ENCODE measurements at places on chromosomes 5 and 9. TPM values are rescaled to one million over a fixed set of nuclear protein-coding genes. Genes with fewer than 3 reads are reported as not detected.

DNA sequence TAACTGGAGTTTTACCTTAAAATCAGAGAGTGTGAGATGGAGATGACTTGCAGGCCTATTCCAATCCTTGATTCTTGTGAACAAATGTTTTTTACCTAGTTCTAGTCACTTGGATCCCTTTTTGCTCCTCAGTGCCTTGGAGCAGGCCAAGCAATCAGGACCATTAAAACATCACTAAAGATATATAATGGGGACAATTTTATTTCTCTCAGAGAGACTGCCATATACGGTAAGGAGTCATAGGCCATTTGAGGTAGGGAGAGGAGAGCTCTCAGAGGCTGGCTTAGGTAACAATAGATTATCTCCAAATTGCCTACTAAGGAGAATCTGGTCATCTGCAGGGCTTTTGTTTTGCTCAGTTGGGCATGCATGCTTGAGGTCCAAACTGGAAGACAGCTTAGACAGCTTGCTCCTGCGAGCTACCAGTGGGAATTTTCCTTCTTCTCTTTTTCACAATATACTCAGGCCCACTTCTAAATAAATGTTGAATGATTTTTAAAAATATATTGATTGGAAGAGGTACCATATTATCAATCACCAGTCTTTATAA, 44.0 kb downstream of the FREM1 start:
- no peak for DNase-seq

GRCh38 chr5:1431021-1431811, 14.0 kb downstream of the SLC6A3 start:
- DNase-seq: no peak

DNA sequence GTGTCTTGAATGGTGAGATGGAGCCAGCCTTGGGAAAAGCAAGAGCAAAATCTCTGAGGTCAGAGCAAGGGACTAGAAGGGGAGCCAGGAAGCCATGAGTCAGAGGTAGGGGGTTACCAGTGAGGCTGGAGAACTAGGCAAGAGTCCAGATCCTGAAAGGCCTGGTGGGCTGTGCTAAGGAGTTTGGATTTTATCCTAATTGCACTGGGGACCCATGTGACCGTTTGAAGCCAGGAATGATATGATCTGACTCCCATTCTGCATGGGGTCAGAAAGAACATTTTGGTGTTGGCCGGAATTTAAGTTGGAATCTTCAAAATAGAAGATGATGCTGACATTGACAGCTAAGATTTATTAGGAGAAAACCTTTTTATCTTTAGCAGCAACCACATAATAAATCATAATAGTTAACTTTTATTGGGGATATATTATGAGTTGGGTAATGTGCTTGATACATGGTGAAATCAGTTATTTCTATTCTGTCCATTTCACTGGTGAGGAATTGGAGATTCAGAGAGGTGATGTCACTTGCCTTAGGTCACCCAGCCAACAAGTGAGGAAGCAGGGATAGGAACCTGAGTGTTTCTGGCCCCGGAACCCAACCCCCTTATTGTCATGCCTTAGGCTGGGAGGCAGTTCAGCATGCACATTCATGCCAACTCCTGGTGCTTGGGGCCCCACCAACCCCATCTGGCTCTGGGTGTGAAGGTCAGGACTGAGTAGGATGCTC, 61.5 kb upstream of the RARS1 start:
- no peak for DNase-seq

DNA sequence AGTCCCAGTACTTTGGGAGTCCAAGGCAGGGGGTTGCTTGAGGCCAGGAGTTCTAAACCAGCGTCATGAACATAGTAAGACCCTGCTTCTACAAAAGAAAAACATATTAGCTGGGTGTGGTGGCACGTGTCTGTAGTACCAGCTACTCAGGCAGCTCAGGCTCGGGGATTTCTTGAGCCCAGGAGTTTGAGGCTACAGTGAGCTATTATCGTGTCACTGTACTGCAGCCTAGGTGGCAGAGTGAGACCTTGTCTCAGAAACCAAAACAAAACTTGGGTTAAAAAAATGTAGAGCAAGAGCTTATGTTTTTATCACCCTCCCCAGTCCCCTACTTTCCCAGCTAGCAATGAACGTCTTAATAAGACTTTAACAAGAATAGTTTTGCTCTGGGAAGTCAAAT, 46.7 kb downstream of the UHRF2 start:
- no peak for DNase-seq

- DNase-seq: no peak
Measured at GRCh38 chr5:337563-338130, 16.1 kb downstream of the AHRR start.

DNA sequence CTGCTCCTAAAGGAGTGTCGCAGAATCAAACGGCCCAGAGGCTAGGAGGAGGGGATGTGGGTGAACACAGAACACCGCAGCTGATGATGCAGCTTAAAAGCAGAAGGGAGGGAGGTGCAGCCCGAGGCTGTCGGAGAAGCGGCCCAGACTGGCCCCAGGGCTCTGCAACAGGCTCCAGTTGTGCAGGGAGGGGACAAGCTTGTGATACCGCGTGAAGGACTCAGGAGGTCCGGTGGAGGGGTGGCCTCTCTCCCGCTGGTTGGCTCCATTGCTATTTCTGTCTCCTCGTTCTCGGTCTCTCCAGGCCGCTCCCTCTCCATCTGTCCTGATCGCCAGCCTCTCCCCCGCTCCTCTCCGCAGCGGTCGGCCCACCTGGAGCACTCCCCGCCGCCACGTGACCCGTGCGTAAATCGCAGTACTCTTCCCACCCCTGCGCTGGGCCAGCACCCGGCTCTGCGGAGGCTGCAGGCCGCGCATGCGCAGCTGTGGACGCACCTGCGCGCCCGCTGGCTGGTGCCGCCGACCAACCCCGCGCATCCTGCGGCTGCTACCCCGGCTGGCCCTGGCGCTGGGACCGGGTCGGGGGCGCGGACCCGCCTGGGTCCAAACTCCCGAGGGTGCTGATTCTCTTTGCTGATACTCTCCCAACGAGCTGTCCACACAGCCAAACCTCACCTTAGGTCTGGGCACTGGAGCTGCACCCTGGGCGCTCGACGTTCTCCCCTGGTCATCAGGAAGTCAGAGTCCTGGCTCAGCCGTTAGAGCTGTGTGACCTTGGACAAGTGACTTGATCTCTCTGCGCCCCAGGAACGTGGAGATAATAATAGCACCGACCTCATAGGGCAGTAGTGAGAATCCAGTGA, 3.7 kb upstream of the STXBP1 start:
- DNase-seq: no peak

DNA sequence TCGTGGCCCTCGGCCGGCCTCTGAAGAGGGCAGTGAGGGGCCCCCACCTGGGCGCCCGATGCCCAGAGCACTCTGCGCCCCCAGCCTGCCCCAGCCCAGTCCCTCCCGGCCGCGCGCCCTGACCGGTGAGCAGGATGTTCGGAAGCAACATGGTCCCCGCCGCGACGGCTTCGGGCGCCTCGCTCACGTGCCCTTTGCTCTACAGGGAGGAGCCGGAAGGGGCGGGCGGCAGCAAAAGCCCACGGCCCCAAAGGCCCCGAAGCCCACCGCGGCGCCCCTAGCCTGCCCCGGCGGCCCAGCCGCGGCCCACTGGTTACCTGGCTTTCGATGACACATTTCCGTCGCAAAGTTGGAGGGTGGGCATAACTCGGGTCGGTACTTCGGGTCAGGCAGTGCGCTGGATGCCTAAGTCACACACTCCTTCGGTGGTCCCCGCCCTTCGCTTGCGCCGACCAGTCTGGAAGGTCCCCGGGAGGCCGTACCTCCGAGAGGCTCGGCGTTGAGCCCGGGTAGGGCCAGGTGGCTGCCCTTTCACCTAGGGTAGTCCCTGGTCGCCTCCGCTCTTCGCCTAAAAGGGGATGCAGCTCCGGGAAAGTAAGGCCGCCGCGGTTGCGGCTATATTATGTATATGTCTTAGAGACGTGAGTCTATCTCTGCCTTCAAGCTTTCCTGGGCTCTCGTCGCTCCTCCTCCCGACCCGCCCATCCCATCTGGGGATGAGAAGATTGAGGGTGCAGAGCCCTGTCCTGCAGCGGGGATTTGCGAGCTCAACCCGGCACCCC, at the start of the genes AK6, RAD17 and TAF9:
TSS of gene AK6 (minus strand) at position 181 of the 782 bp plus-strand sequence. CDS start at position 151, 30 bp downstream.
TSS of gene RAD17 (plus strand) at position 479 of the 782 bp plus-strand sequence. CDS start 2,391 bp downstream, outside the sequence.
TSS of gene TAF9 (minus strand) at position 181 of the 782 bp plus-strand sequence. CDS start 3,783 bp downstream, outside the sequence.
- DNase-seq: peak; percentile 64

DNA sequence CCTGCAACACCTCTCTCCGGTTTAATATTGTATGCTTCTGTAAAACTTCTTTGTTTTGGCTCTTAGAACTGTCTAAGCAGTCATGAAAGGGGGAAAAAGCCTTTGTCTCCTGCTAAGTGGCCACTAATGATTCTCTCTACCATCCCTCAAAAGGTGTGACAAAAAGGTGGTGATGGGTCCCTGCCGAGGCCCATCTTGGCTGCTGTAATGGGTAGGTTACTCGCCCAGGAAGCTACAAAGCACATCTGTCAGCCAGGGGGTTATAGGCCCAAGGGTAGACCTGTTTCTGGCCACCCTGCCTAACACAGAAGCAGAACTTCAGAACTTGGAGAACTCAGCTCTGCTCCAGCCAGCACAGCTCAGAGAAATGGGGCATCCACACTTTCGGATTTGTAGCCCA, 1.6 kb downstream of the FAM219A start:
- DNase-seq: no peak

- no peak for DNase-seq
Measured at GRCh38 chr5:89710006-89710405, 699.5 kb downstream of the CETN3 start.

DNA sequence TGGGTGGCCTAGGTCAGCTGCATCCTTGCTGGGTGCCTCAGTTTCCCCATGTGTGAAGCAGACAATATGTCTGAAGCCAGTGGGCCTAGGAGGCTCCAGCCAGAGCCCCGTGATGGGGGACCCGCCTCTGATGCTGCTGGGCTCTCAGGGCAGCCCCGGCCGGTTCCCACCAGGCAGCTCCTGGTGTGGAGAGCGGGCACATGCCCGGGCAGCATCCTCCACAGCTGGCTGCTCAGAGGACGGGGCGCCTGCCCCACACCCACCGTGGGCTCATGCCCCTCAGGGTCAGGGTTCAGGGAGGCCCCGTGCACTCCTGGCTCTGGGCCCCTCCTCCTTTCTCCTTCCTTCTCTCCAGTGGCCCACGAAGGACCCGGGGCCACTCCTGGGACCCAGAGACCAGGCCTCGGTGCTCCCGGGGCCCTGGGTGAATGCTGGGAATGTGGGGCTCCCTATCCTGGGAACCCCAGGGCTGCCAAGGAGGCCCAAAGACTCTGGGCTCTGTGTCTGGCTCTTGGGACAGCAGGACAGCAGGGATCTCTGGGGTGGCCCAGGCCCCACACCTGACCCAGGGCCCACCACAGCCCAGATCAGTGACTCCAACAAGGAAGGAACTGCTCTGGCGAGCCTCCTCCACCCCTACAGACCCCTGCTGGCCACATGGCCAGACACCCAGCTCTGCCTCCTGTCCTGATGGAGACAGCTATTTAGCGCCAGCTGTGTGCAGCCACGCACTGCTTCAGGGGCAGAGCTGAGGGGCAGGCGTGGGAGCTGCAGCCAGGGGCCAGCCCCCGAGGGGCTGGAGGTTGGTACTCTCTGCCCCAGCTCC, 39.5 kb upstream of the EGFL7 start:
- DNase-seq: no peak

DNA sequence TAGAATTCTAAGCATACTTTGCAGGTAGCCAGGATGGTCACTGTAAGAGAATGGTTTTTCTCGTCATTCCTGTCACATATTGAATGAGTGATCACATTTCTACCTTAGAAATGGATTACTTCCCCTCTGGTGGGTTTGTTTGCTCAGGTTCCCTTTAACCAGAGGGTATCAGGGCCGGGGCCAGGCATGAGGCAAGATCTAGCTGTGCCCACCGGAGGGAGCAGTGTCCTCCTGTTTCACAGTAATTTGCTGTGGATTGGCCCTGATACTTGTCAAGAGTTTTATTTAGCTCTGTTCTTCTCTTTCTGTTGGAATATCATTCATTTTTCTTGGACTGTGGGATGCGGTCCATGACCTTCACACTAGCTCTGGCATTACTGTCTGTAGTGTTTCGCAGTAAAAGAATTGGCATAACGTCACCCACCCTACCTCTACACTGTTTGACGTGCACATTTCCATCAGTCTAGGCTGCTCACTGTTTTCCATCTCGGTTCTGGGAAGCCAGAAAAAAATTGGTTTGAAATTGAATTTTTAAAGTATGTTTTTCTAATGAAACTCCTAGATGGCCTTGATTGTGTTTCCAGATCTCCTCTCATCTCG, 42.4 kb upstream of the ZBED3 start:
- no peak for DNase-seq

GRCh38 chr5:102924963-102925362, 169.9 kb downstream of the PAM start:
- DNase-seq: no peak

GRCh38 chr9:80070071-80070742, 498.4 kb downstream of the TLE4 start:
- no peak for DNase-seq

DNA sequence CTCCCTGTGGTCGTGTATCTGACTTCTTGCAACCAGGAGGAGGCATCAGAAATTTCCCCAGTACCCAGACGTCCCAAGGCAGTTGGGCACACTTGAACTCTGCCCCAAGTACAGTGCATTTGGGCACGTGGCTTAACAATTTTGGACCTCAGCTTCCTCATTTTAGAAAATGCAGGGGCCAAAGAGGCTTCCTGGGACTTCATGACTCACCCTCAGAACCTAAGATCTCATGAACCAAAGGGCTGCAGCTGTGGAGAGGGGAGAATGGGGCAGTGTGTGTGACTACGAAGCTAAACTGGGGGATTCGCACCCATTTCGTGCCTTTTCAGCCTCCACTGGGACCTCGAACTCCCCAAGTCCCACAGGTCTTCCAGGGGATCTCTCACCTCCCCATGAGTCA, 59.2 kb downstream of the SYK start:
- DNase-seq: no peak

DNA sequence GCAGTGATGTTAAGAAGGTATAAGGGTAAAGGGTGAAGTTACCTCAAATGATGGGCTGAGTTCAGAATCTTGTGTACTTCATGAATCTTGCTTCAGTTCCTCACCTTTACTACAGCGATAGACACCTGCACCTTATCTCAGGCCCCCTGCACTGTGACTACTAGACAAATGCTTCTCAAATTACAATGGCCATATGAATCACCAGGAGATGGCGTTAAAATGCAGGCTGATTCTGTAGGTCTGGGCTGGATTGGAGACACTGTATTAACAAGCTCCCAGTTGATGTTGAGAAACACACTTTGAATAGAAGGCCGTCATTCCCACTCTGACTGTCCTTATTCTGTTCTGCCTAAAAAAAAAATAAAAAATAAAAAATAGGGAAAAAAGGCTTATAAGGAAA, 29.8 kb downstream of the TARS1 start:
- no peak for DNase-seq

GRCh38 chr5:143771189-143771588, 40.8 kb upstream of the HMHB1 start:
- DNase-seq: no peak

GRCh38 chr5:6370580-6370979, 7.8 kb downstream of the MED10 start:
- DNase-seq: no peak

- no peak for DNase-seq
Measured at GRCh38 chr5:138841531-138841930, 33.6 kb downstream of the LRRTM2 start.

- no peak for DNase-seq
Measured at GRCh38 chr5:15525703-15526275, 25.8 kb downstream of the FBXL7 start.

Gene ADAMTSL2
- 4.7 TPM for total RNA-seq

Gene SEMA4D
- total RNA-seq: 20.4 TPM

Gene IFNA2
- 0.75 TPM for total RNA-seq

Gene SLC6A19
- total RNA-seq: not detected

Gene NUTM2F
- not detected for total RNA-seq

Gene ZNF462
- 16.2 TPM for total RNA-seq

Gene RANBP17
- 3.6 TPM for total RNA-seq

Gene PDGFRB
- total RNA-seq: 366 TPM

Gene HCN1
- total RNA-seq: 0.09 TPM
